ENCODE measurements at places on chromosomes 7 and 10.

GRCh38 chr10:119821182-119821581, 51.5 kb downstream of the MCMBP start:
- DNase-seq: no peak

DNA sequence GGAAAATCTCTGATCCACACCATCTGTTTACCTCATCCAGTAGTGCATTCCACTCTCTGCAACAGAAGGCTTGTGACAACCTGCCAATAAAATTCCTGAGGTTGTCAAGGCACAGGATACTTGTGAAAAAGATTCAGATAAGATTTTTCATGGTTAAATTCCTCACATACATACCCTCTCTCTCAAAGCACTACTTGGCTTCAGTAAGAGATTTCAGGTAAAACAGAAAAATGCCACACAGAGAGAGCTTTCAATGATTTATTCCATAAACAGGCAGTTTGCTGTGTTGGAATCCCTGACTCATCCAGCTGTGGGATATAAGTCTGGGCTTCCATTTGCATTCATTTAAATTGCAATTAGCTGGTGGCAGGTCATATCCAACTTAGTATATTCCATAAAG, 99.7 kb upstream of the CAV2 start:
- DNase-seq: no peak

DNA sequence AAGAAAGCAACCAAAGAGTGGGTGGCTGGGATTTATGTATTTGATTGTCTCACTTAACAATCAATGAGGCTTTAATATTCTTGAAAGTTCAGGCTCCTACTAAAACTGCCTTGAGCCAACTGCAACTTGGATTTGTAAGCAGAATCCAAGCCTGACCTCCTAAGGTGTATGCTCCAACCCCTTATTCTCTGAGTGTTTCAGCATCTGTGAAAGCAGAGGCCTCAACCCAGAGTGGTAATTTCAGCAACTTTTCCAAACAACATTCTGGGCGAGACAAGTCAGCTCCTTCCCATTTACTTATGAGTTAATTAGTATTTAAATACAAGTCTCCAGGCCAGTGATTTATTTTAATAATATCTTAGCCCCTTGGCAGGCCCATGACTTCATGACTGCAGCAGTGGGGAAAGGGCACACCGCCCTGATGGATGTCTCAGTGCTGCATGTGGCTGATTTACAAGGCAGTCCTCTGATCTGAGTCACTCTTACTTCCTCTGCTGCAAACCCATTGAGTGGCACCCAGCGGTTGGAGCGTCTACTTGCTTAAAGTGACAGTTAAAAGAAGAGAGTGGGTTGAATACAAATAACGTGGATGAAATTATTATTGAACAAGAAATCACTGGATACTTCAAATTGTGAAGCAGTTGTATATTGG, 209.1 kb downstream of the TRIL start:
- DNase-seq: no peak

DNA sequence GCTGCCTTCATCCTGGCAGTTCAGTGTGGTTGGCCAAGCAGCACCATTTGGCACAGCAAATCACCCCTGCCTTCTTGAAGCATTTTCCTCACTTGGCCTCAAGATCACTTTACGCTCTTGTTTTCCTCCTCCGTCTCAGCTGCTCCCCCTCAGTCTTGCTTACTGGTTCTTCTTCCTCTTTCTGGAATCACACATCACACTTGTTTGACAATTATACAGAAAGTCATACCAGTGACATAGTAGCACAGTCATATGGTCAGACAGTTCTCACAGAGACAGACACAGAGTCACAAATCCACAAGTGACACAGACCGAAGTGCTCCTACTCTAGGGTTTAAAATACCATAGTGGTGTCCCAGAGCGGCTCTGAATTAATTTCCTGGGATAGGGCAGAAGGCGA, 43.8 kb upstream of the ARL4A start:
- no peak for DNase-seq

- no peak for DNase-seq
Observed at GRCh38 chr10:70500812-70501301, 22.3 kb downstream of the PALD1 start.

- no peak for DNase-seq
Observed at GRCh38 chr10:88966797-88967196, 14.2 kb upstream of the ACTA2 start.

DNA sequence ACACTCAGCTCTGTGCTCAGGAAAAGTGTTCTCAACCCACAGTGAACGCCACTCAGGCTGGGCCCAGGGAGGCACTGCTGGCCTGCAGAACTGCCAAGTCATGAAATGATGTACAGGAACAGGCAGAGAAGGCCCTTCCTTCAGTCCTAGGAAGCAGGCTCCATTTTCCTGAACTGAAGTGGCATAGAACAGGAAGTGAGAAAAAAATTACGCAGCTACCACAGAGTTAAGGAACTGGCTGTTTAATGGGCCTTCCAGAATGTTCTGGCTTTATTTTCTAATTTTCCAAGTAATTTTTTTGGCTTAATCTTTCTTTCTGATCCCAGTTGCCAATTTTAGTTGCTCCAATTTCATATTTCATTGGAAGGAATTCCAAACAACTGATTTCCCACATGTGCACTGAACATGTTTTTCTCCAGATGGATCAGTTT, 39.3 kb downstream of the LRRC18 start:
- no peak for DNase-seq

- DNase-seq: no peak
Observed at GRCh38 chr10:81450651-81451050, 424.3 kb upstream of the NRG3 start.

DNA sequence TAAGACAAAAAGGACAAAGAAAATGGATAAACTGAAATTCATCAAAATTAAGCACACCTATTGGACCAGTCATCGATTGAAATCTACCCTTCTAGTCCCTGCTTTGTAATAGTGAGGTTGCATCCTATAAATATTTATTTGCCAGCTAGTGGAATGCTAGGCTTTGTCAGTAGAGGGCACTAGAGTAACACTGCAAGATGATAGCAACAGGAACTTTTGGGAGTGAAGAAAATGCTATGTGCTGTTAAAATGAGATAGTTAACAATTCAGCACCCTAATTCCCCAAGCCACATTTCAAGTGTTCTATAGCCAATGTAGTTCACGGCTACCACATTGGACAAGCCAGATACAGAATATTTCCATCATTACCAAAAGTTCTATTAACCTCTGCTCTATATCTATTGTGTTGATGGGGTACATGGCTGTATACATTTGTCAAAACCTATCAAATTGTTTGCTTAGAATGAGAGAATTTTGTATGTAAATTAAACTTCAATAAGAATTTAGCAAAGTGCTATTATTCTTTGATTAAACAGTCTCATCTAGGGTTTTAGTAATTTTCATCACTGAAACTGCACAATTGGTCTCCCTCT, 69.8 kb downstream of the LSMEM1 start:
- DNase-seq: no peak

- DNase-seq: no peak
Observed at GRCh38 chr10:112525200-112525599, 78.2 kb downstream of the VTI1A start.

DNA sequence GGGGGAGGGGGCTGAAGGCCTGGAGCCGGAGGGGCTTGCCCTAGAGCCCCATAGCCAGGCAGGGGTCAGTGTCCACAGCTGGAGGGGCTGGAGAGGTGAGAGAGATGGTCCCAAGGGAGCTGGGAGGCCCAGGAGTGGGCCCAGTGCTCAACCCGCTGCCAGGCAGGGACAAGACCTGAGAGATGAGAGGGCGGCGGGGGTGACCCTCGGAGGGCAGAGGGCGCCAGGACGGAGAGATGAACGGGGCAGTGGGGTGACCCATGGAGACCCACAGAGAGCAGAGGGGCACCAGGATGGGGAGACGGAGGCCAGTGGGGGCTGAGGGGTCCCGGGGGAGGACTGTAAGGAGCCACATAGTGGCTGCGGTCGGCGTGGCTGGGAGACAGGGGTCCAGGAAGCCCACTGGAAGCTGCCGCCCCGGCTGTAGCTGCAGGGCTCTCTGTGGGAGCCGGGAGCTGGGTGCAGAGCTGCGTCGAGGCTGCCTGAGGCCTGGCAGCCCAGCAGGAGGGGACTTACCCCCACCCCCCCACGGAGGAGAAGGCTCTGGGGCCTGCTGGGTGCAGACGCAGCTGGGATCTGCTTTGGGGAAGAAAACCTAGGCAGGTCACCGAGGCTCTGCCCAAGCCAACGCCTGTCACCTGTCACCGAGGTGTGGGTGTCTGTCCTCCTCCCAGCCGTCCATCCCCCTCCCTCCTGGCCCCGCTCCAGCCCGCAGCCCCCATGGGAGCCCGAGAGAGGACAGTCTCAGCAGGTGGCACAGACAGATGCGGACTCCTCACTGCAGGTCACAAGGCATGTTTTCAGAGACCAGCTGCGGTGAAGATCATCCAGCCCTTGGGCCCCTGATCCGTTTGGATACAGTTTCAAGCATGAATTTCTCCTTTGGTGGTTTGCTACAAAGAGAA, 25.1 kb downstream of the PWWP2B start:
- no peak for DNase-seq

Data from stimulated activated CD4-positive, alpha-beta T cell treated with anti-CD3 and anti-CD28 coated beads, Interleukin-4, amount 100 ng/mL, for 1 hour (primary cell).